Activated CD4-positive, alpha-beta T cell treated with anti-CD3 and anti-CD28 coated beads, Interleukin-2, amount 10 ng/mL, durations not matched to agents 24 days and 14 days (primary cell): ENCODE measurements at places on chromosomes 7 and 10. TPM values are rescaled to one million over a fixed set of nuclear protein-coding genes. Genes with fewer than 3 reads are reported as not detected.

GRCh38 chr10:92291921-92292845 lies 1.2 kb downstream of the MARCHF5 start:
- peaks cover 24% of the 10 kb centered on the region for H3K4me1 ChIP-seq
- peak overlapping the region; percentile 93 for H3K4me3 ChIP-seq
- peak overlapping the region; percentile 85 for H3K27ac ChIP-seq
- peaks cover 10% of the 10 kb centered on the region for H3K36me3 ChIP-seq
- H3K27me3 ChIP-seq: no peaks in the 10 kb centered on the region
- peak; percentile 86 for DNase-seq

- no peak for DNase-seq
- H3K27me3 ChIP-seq: peaks cover 51% of the 10 kb centered on the region
Measured at GRCh38 chr10:115094416-115095140, 1.4 kb downstream of the ATRNL1 start.

RSPH10B2 gene
- 0.58 and 0.59 TPM in 2 replicates for total RNA-seq

VPS37D gene
- total RNA-seq: 0.40 and 0.47 TPM in 2 replicates

GRCh38 chr10:101130984-101131961 lies at the start of gene TLX1:
TLX1 (plus strand) TSS chr10:101131300; CDS start chr10:101131542, 242 bp downstream.
- DNase-seq: peak; percentile 59
- peaks cover 13% of the 10 kb centered on the region for H3K4me1 ChIP-seq
- peaks cover 1% of the 10 kb centered on the region for H3K36me3 ChIP-seq
- H3K27me3 ChIP-seq: peaks cover 85% of the 10 kb centered on the region
- H3K4me3 ChIP-seq: no peak within 1 kb of the TSS

- H3K27ac ChIP-seq: no peak overlapping the region
- peaks cover 12% of the 10 kb centered on the region for H3K4me1 ChIP-seq
- peaks cover 42% of the 10 kb centered on the region for H3K36me3 ChIP-seq
- no peak for DNase-seq
- no peaks in the 10 kb centered on the region for H3K27me3 ChIP-seq
Measured at GRCh38 chr7:22814261-22815208, 8.1 kb downstream of the TOMM7 start.

GRCh38 chr7:129535896-129536295 lies 33.6 kb downstream of the SMKR1 start:
- no peaks in the 10 kb centered on the region for H3K36me3 ChIP-seq
- peaks cover 5% of the 10 kb centered on the region for H3K27me3 ChIP-seq
- DNase-seq: no peak
- H3K4me1 ChIP-seq: peaks cover 15% of the 10 kb centered on the region
- peak overlapping the region; percentile 38 for H3K27ac ChIP-seq
- no peak overlapping the region for H3K4me3 ChIP-seq

TMED4 gene
- total RNA-seq: 78.4 and 80.2 TPM in 2 replicates

DNA sequence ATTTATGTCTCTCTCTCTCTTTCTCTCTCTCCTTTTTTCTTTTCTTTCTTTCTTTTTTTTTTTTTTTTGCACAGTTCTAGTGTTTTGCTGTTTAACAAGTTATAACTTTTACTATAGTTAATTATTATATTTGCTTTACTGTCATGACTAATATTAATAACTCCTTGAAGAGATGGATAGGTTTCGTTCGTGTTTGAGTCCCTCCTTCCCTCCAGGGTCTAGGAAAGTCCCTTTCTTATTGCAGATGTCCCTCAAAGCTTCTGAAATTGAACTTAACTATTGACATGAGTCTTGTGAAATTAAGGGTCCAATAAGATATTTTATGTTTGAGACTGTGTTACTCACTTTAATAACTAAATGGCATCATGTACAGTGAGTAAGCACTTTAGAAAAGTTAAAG lies 131.4 kb downstream of the PLXDC2 start:
- no peaks in the 10 kb centered on the region for H3K36me3 ChIP-seq
- no peak overlapping the region for H3K4me3 ChIP-seq
- DNase-seq: no peak

GRCh38 chr10:84665883-84666463 lies 337.6 kb downstream of the CCSER2 start:
- H3K4me3 ChIP-seq: no peak overlapping the region
- no peaks in the 10 kb centered on the region for H3K36me3 ChIP-seq
- peak; percentile 73 for DNase-seq
- H3K4me1 ChIP-seq: no peaks in the 10 kb centered on the region

FGL2 gene
- 1.7 and 1.8 TPM in 2 replicates for total RNA-seq

DNA sequence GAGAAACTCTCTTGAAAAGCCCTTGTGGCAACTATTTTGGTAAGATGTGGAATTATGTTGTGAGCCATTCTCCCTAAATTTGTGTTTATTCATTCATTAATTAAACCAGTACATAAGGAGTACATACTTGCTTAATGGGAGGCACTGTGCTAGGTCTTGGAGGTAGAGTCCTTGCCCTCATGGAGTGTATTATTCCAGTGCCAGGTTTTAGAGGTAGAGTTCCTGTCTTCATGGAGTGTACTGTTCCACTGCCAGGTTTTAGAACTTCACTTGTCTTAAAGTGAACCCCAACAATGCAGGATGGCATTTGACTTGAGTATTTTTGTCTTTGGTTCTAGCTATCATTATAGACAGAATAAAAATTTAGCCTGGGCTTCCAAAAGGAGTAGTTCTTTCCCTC lies 8.8 kb downstream of the MXI1 start:
- H3K4me1 ChIP-seq: peaks cover 74% of the 10 kb centered on the region
- H3K4me3 ChIP-seq: no peak overlapping the region
- peak; percentile 47 for DNase-seq
- H3K27ac ChIP-seq: no peak overlapping the region
- H3K36me3 ChIP-seq: peaks cover 10% of the 10 kb centered on the region

GRCh38 chr7:135143885-135144668 lies 3.8 kb upstream of the TMEM140 start:
- no peaks in the 10 kb centered on the region for H3K27me3 ChIP-seq
- H3K27ac ChIP-seq: no peak overlapping the region
- no peaks in the 10 kb centered on the region for H3K36me3 ChIP-seq
- peaks cover 31% of the 10 kb centered on the region for H3K4me1 ChIP-seq

- peaks cover 6% of the 10 kb centered on the region for H3K36me3 ChIP-seq
- DNase-seq: peak; percentile 52
- H3K4me3 ChIP-seq: no peak overlapping the region
- H3K27me3 ChIP-seq: no peaks in the 10 kb centered on the region
- H3K4me1 ChIP-seq: peaks cover 72% of the 10 kb centered on the region
Measured at GRCh38 chr7:50216626-50217025, 87.9 kb upstream of the IKZF1 start.

CFAP43 gene
- not detected in 2 replicates for total RNA-seq

TAF5 gene
- 11.9 and 12.1 TPM in 2 replicates for total RNA-seq

JAKMIP3 gene
- 1.2 and 1.3 TPM in 2 replicates for total RNA-seq

BICC1 gene
- total RNA-seq: not detected in 2 replicates

MYO3A gene
- not detected in 2 replicates for total RNA-seq

DNA sequence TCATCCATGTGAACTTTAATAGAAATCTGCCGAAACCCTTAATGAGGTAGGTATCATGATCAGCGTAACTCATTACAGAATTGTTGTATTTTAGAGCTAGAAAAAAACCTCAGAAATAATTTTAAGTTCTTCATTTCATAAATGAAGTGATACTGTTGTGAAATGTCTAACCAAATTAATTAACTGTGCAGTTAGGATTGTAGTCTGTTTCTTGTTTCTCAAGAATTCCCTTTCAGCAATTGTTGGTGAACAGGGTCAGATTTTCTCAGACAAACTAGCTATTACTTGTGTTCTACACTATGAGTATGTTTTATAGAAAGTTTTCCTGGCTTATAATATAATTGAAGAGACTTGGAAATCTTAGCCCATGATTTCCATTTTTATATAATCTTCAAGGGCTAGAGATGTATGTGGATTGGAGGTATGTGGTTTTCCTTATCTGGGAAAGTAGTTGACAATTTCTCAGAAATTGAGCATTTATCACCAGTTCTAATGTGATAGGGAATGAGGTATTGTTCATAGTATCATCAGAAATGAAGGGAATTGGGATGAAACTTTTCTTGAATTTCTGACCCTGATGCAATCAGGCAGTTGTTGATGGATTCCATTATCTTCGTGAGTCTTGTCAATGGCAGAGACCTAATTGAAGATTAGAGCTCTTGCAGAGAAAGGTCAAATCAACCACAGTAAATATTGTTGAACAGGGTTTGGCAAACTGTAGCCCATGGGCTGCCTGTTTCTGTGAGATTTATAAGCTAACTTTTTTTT lies 55.0 kb downstream of the ST7 start:
- H3K4me1 ChIP-seq: peaks cover 40% of the 10 kb centered on the region
- peaks cover 34% of the 10 kb centered on the region for H3K27me3 ChIP-seq
- no peak overlapping the region for H3K27ac ChIP-seq
- no peak overlapping the region for H3K4me3 ChIP-seq

GRCh38 chr10:11437391-11438142 lies 173.9 kb downstream of the USP6NL start:
- H3K36me3 ChIP-seq: no peaks in the 10 kb centered on the region
- no peak overlapping the region for H3K4me3 ChIP-seq
- peaks cover 10% of the 10 kb centered on the region for H3K4me1 ChIP-seq
- no peak overlapping the region for H3K27ac ChIP-seq
- peaks cover 2% of the 10 kb centered on the region for H3K27me3 ChIP-seq

- H3K27me3 ChIP-seq: no peaks in the 10 kb centered on the region
- peaks cover 4% of the 10 kb centered on the region for H3K36me3 ChIP-seq
- no peaks in the 10 kb centered on the region for H3K4me1 ChIP-seq
- H3K4me3 ChIP-seq: no peak overlapping the region
- DNase-seq: no peak
Measured at GRCh38 chr7:99713995-99714570, 20.9 kb downstream of the CYP3A7 start.

DNA sequence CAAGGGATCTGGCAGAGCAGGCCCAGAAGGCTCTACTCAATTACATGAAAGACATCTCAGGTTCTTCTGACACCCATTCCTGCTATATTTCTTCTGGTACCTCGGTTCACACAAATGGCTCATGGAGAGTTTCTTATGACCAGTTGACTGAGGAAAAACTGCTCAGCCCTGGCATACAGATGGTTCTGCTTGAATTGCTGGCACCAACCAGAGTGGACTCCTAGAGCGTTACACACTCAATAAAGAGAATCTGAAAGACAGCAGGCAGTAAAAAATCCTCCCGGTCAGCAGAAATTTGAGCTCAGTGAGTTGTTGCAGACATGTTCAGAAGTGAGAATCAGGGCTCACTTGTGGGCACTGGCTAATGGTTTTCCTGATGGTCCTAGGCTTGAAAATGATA lies 434.4 kb downstream of the TCERG1L start:
- no peak overlapping the region for H3K4me3 ChIP-seq
- H3K27ac ChIP-seq: no peak overlapping the region
- H3K27me3 ChIP-seq: no peaks in the 10 kb centered on the region
- H3K4me1 ChIP-seq: no peaks in the 10 kb centered on the region
- DNase-seq: no peak
- no peaks in the 10 kb centered on the region for H3K36me3 ChIP-seq

DNA sequence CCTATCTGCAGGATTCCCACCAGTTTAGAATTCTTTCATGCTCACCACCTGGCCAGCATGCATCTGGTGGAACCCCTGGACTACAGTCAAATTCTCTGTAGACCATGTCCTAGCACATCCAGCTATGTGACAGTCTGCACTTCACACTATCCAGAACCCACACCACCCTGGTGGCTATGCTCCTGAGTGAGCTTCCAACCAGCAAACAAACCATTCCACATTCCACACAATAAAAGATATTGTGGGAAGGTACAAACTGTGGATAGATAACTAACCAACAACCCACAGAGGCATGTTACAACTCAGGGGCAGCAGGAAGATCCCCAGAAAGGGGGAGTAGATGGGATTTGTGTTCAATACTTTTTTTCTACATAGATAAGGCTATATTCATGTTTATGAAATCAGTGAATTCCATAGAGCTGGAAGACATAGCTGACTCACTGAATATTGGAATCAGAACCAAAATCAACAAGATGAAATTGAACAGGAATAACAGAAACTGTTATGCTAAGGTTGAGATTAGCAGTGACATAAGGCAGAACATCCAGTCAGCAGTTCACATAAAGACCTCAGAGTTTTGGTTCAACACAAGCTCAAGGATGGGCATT lies 72.5 kb downstream of the LRRC17 start:
- H3K27me3 ChIP-seq: no peaks in the 10 kb centered on the region
- no peak overlapping the region for H3K27ac ChIP-seq
- H3K36me3 ChIP-seq: no peaks in the 10 kb centered on the region
- no peak for DNase-seq

- no peaks in the 10 kb centered on the region for H3K27me3 ChIP-seq
- DNase-seq: no peak
- no peak overlapping the region for H3K27ac ChIP-seq
- no peaks in the 10 kb centered on the region for H3K36me3 ChIP-seq
- H3K4me1 ChIP-seq: no peaks in the 10 kb centered on the region
Measured at GRCh38 chr10:1516492-1517165, 220.7 kb downstream of the ADARB2 start.

GRCh38 chr7:26369593-26369992 lies 77.9 kb downstream of the SNX10 start:
- no peak overlapping the region for H3K27ac ChIP-seq
- peaks cover 13% of the 10 kb centered on the region for H3K4me1 ChIP-seq
- peaks cover 6% of the 10 kb centered on the region for H3K27me3 ChIP-seq
- peaks cover 32% of the 10 kb centered on the region for H3K36me3 ChIP-seq
- peak; percentile 83 for DNase-seq
- H3K4me3 ChIP-seq: no peak overlapping the region

DNA sequence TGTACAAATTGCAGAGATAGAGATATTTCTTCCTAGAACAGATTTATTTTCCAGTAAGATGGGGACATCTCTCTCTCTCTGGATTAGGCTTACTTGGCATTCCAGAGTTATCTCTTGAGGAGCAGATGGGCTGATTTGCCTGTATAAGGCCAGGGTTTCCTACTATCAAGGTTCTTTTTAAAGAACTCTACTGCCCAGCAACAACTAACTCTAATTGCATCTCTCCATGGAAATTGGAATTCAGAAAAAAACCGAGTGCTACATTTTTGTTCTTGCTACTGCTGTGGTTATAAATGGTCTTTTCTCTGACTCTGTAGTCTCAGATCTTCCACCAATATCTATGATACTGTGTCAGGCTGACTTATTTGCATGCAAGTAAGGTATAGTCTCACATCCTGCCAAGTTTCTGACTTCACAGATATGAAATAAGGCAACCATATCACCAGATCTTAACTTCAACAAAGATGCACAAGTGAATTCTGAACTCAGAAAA lies 161.1 kb downstream of the CRPPA start:
- H3K4me1 ChIP-seq: no peaks in the 10 kb centered on the region
- H3K27ac ChIP-seq: no peak overlapping the region
- H3K4me3 ChIP-seq: no peak overlapping the region
- H3K36me3 ChIP-seq: no peaks in the 10 kb centered on the region
- H3K27me3 ChIP-seq: no peaks in the 10 kb centered on the region

GRCh38 chr7:135808206-135808605 lies 59.6 kb upstream of the FAM180A start:
- no peak for DNase-seq
- H3K4me1 ChIP-seq: no peaks in the 10 kb centered on the region
- no peak overlapping the region for H3K27ac ChIP-seq
- no peak overlapping the region for H3K4me3 ChIP-seq
- no peaks in the 10 kb centered on the region for H3K36me3 ChIP-seq
